Ovary (tissue), 10 donors: ENCODE measurements at places on chromosomes 3 and 15.
A peak's percentile ranks its signal among the peaks of the same experiment; 100 is the strongest.

DNA sequence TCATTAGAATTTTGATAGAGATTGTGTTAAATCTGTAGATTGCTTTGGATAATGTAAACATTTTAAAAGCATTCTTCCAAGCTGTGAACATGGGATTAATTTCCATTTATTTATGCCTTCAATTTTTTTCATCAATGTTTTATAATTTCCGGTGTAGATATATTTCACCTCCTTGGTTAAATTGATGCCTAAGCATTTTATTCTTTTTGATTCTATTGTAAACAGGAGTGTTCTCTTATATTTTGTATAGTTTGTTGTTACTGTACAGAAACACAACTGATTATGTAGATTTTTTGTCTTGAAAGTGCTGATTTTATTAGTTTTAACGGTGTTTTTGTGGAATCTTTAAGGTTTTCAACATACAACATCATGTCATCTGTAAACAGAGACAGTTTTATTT, 355.0 kb downstream of the EDEM1 start:
- no peak for DNase-seq

- no peak for DNase-seq
These were observed 39.5 kb downstream of the CADPS start for GRCh38 chr3:62835554-62836236.

- DNase-seq = no peak
These were observed 103.1 kb upstream of the BCL6 start for GRCh38 chr3:187848401-187848800.

DNA sequence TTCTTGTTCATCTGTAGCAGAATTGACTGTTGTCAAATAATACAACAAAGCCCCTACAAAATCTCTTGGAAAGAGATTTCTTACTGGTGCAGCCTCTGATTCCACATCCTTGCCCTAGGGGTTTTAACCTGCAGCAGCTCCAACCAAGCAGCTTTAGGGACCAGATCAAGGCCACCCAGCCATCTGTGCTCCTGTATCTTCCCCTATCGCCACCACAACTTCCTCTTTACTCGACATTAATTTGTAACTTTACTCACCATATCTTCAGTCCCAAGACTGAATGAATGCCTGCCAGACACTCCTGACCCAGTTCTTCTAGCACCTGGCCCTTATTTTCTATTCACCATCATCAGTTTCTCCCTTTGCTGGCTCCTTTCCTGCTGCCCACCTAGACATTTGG, 156.6 kb upstream of the IL12A start:
- DNase-seq = no peak

- DNase-seq = peak; percentile 22
These were observed 146.2 kb downstream of the KLF13 start for GRCh38 chr15:31472636-31473384.

GRCh38 chr3:48507256-48508061, 3.5 kb upstream of the SHISA5 start:
- DNase-seq = no peak

DNA sequence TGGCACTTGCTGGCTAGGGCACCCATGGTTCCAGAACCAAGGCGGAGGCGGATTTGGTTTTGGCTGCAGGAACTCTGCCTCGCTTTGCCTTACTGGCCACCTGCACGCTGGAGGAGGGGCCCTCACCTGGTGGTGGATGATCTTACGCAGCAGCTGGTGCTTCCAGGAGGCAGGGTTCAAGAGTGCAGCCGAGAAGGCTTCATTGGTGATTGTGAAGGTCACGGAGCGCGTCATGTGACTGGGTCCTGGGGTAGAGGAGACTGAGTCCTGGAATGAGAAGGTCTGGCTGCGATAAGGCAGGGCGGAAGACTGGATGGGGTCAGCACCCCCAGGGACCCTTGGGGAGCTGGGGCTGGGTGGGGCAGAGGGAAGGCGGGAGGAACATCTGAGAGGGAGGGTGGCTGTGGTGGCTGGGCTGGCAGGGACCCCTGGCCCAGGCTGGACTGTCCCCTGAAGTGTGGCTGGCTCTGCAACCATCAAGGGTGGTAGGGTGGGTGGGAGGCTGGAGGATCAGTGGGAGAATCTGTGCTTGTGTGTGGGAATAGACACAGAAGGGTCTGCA, 25.8 kb upstream of the GOLGA6C start:
- no peak for DNase-seq

DNA sequence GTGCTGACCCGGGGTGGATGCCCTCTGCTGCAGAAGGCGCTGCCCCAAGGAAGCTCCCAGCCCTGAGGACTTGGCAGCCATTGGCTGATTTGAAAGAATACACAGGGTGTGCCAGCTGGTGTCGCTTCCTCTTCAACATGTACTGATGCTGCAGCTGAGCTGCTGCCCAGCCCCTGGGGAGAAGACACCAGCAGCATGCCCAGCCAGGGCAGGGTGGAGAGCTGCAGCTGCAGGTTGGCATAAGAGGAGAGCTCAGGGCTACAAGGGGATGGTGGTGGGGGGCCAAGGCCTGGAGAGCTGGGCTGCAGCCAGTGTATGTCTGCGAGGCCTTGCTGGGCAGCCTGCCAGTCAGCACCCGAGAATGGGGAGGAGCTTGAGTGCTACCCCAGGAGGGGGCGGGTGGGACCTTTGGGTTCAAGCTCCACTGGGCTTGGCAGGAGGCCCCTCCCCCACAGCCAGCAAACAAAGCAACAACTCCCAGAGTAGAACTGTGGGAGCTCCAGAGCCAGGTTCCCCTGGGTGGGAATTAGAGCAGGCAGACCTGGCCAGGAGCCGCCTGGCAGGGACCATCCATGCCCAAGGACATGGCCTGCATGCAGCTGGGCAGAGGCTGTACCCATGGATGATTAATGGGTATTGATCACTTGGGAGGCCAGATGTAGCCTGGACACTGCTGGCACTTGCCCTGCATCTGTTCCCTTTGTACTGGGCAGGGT, 9.2 kb upstream of the SEMA4B start:
- DNase-seq = peak; percentile 81

GRCh38 chr3:48966367-48966766, 23.7 kb upstream of the P4HTM start:
- no peak for DNase-seq

GRCh38 chr3:14780927-14781507, 37.7 kb upstream of the FGD5 start:
- DNase-seq = peak; percentile 46

GRCh38 chr3:160448845-160449635, 546 bp downstream of the TRIM59 start:
- peak; percentile 22 for DNase-seq

- no peak for DNase-seq
These were observed 58.2 kb downstream of the MEX3B start for GRCh38 chr15:81987628-81988027.

GRCh38 chr3:49699281-49699979, 10.1 kb downstream of the RNF123 start:
- no peak for DNase-seq

GRCh38 chr3:42705962-42706585, 3.5 kb upstream of the HHATL start:
- DNase-seq = no peak

GRCh38 chr3:127706785-127707351, 34.1 kb downstream of the ABTB1 start:
- no peak for DNase-seq

DNA sequence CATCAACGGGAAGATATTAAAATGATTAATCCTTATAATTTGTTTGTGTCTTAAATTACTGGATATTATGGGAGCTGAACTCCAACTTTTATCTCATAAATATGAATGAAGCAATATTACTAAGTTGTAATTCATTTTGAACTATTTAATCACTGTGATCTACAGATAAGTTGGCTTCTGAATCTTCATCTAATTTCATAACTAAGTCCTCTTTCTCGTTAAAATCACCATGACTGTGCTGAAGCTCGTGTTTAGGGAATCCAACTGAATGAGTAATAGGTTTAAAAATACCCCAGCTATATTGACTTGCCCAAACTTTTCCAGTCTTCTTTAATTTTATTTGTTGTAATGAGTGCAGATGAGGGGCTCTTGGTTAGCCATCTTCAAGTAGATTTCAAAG, 14.1 kb downstream of the MDFIC2 start:
- no peak for DNase-seq

DNA sequence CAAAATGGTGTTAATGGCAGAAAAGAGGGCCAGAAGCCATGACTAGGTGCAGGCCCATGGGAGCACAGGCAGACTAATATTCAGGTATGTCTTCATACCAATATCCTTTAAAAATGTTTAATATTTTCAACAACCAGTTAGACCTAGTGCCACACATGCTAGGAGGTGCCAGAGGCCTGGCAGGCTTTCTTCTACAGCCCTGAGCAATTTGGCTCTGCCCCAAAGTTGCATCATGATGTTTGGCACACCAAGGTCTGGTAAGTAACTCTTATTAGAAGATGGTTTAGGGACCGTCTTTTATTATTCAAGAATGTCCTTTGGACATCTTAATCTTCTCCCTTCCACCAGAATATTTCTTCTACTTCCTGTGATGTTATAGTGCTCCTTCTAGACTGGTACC, 34.8 kb downstream of the MITF start:
- peak; percentile 44 for DNase-seq

DNA sequence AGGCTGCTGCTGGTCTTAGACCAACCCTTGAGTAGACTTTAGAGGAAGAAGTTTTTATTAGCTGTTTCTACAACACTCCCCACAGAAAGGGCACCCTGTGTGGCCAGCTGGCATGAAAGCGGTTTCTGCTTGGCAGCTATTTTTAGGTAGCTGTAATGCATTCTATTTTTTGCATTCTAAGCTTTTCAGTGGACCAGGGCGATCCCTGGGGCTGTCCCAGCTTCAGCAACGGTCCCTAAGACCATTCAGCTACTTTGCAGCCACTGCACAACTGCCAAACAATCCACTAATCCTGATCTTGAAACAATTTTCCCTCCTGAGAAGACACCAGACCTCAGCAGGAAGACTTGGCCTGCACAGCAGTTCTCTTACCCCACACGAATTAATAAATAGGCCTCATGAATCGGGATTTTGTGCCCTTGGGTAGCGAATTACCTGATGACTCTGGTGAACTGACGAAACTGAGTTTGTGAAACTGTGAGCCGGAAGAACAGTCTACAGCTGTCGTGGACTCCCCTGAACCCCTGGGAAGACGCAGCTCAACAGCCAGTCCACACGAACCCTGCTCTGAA, 14.6 kb upstream of the TFRC start:
- DNase-seq = no peak

GRCh38 chr3:69669070-69669469, 70.2 kb upstream of the MITF start:
- no peak for DNase-seq

DNA sequence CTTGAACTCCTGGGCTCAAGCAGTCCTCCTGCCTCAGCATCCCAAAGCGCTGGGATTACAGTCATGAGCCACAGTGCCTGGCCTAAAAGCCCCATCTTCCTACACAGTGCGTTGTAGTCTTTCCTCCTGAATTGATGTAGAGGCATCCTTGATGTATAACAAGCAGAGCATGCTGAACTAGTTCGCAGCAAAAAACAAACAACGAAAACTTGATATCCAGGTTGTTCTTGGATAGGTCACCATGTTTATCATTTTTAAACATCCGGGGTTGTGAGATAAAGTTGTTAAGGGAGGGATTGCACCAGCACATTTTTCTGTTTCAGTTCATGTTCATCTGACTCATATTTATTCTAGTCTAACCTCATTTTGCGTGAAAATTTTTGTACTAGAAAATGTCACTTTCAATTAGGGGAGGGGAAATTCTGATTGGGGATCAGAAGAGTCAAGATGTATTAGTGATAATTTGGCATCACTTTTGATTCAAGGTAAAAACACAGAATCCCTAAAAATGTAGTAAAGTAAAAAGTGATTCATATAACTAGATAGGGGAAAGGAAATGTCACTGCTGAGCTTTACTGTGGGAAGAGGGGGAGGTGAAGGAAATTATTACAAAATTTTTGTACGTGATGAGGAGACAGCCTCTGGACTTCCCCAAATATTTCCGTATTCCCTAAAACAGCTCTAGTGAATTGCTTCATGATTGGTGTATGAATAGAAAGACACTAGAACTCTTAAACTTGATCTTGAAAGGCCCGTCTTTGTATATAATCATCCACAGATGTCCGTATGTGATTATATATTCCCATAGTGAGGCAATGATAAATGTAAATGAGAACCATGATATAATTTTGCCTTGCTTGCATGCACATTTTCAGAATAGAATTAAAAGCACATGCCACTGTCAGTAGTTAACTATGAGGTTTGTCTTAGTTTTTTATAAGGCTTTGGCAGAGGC, 22.9 kb downstream of the RAB8B start:
- DNase-seq = no peak

DNA sequence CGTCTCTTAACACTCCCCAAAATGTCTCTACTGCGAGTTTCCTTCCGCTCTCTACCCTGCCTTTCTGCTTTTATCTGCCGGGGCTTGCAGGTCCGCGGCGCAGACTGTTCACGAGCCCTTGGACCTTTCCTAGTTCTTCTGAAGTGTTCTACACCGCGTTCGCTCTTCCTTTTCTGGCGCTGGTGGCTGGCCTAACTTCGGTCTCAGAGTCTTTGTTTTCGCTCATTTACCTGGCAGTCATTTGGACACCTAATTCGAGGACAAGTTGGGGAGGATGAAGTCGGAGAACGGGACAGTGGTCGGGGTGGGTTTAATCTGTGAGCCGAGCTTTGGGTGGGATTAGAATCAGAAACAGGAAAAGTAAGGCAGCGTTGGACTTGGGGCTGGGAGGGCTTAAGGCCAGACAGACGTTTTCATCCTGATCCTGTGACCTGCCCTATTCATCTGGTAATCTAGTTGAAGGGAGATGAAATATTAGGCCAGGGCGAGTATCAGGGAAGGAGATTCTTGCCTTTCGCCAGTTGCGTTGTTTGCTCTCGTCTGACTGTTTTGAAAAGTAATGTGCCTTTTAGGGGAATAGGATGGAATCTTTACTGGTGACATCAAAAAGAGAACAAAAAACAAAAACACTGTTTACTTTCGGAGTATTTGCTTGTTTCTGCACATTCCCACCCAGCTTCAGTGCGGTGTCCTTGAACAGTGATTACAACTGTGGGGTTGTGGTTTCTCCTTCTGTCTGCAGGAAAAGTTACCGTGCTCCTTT, 1.8 kb downstream of the DIPK2A start:
- peak; percentile 21 for DNase-seq

GRCh38 chr15:74585191-74585590, 30.4 kb upstream of the CLK3 start:
- DNase-seq = no peak

- no peak for DNase-seq
These were observed 53.0 kb upstream of the STXBP5L start for GRCh38 chr3:120854908-120855526.

DNA sequence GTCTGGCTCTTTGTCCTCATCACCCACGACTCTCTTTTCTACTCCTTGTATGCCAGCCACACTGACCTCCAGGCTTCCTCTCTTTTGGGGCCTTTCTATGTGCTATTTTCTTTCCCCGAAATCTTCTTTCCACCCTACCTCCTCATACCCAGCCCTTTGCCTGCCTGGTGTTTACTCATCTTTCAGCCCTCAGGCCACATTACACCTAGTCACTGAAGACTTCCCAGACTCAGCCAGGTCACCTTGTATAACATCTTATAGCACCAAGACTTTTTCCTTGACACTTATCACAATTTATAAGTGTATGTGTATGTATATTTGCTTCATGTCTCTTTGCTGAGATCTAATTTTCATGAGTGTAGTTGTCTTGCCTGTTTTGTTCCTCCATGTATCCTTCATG, 396.4 kb downstream of the NLGN1 start:
- DNase-seq = no peak
